Neural crest cell (in vitro differentiated cells): ENCODE measurements at places on chromosomes 3 and 15. TPM values are rescaled to one million over a fixed set of nuclear protein-coding genes. Genes with fewer than 3 reads are reported as not detected.

GRCh38 chr3:105883798-105884377 is 15.1 kb upstream of the CBLB start:
- no peak overlapping the region for H3K27ac ChIP-seq
- no peaks in the 10 kb centered on the region for H3K27me3 ChIP-seq
- no peaks in the 10 kb centered on the region for H3K36me3 ChIP-seq
- H3K4me1 ChIP-seq = no peaks in the 10 kb centered on the region

The FLNB gene
- 39.4 and 40.4 TPM in 2 replicates for total RNA-seq

GRCh38 chr3:1967525-1967924 is 131.1 kb upstream of the CNTN4 start:
- no peak overlapping the region for H3K4me3 ChIP-seq
- no peak for DNase-seq
- H3K4me1 ChIP-seq = peaks cover 3% of the 10 kb centered on the region
- H3K27ac ChIP-seq = no peak overlapping the region

- H3K4me1 ChIP-seq = no peaks in the 10 kb centered on the region
- no peak overlapping the region for H3K27ac ChIP-seq
- no peaks in the 10 kb centered on the region for H3K36me3 ChIP-seq
- DNase-seq = no peak
- H3K4me3 ChIP-seq = no peak overlapping the region
- peaks cover 7% of the 10 kb centered on the region for H3K27me3 ChIP-seq
Observed at GRCh38 chr3:167887096-167887495, 151.6 kb downstream of the SERPINI1 start.

DNA sequence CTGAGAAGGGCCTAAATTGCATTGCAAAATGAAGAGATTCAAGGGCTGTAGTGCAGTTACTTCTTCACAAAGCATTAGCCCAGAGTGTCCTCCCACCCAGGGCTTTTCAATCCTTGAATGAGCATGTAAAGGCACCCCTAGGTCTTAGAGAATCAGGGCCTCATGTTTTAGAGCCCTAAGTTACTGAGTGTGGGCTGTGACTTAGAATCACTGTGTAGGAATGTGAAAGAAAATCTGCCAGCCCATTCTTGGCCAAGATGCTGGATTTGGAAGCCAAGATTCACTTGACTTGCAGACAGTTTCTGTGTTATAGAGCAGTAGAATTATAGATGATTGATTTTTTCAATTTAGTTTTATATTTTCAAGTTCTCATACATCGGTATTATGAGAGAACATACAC is 153.2 kb downstream of the MYRIP start:
- no peak overlapping the region for H3K27ac ChIP-seq
- H3K4me3 ChIP-seq = no peak overlapping the region
- DNase-seq = no peak
- no peaks in the 10 kb centered on the region for H3K36me3 ChIP-seq
- no peaks in the 10 kb centered on the region for H3K4me1 ChIP-seq
- peaks cover 3% of the 10 kb centered on the region for H3K27me3 ChIP-seq

DNA sequence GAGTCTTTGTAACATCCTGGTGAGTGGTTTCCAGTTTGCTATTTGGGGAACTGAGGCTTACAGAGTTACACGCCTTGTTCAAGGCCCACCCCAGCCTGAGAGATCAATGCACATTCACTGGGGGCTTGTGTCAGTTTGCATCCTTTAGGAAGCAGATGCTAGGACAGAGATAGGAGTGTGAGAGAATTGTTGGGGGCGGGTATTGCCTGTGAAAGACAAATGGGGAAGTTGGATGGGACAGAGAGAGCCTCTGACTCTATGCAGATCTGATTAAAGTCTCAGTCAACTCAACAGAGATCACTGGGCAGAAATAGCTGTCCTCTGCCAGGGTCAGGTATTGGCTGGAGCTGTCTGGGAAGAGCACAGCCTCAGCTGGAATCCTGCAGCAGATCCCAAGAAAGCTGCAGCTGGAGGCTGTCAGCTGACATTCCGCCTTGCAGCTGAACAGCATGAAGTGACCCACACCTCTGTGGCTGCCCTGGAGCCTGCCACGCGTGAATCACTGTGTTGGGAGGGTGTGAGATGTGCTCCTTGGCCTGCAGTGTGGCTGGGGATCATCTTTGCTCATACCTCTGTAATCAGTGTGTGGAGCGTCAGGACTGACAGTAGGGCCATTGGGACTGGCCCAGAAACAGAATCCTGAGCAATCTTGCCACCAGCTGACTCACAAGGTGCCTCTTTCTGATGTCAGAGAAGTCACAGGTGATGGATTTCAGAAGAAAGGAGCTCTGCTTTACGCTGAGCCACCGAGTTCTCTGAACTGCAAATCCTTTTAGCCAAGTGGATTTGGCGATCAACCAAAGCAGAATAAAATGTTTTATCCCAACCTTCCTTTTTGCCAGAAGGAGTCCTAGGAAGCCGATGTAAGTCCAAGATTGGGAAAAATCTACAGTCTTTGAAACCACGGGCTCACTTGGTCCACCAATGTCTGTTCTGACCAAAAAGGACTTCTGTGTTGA is 284.1 kb upstream of the LRRFIP2 start:
- no peak for DNase-seq
- H3K27ac ChIP-seq = no peak overlapping the region
- no peak overlapping the region for H3K4me3 ChIP-seq
- peaks cover 47% of the 10 kb centered on the region for H3K4me1 ChIP-seq
- H3K27me3 ChIP-seq = peaks cover 7% of the 10 kb centered on the region

- H3K27me3 ChIP-seq = peaks cover 11% of the 10 kb centered on the region
- no peaks in the 10 kb centered on the region for H3K4me1 ChIP-seq
- no peaks in the 10 kb centered on the region for H3K36me3 ChIP-seq
- no peak for DNase-seq
Observed at GRCh38 chr3:187695449-187695848, 6.9 kb downstream of the RTP2 start.
